ENCODE measurements at places on chromosomes 16 and 17.
A peak's percentile ranks its signal among the peaks of the same experiment; 100 is the strongest.

DNA sequence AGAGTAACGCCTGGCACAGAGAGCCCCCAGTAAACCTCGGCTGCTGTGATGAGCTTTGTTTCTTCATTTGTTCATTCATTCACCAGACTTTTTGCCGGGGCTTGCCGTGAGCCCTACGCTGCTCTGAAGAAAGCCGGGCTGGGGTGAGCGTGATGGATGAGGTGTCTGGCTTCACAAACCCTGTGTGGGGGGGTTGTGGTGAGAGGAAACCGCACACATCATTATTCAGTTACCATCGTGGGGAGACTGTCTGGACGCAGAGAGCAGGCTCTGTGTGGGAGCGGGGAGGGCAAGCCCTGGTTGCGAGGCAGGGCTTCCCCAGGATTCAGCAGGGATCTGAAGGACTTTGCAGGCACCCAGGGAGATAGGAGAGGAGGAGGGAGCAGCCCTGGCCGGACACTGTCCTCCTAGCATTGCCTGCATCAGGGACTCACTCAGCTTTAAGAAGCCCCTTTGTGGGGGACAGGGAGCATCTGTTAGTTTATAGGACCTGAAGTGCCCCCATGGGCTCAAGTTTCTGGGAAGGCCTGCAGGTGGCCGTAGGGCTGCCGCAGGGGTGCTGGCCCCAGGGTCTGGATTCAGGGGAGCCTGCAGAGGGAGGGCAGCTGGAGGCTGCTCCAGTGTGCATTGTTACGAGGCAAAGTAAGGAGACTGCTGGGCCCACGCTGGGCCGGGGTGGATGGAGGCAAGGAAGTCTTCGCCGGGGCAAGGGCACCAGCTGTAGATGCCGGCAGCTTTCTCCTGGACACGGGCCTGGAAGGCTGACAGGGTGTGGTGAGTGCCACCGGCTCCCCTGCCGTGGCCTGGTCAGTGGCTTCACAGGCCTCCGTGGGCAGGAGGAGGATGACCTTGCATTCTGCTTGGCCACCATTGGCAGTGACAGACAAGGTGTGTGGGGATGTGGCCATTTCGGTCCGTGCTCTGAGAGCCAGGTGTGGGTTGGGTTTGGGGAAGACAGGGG, 334.5 kb downstream of the SEC14L1 start:
- no peak for DNase-seq

GRCh38 chr16:71845639-71846430, at the start of gene ATXN1L:
ATXN1L (plus strand) TSS chr16:71845976; CDS start chr16:71849741, 3,765 bp downstream.
- DNase-seq = peak; percentile 100

DNA sequence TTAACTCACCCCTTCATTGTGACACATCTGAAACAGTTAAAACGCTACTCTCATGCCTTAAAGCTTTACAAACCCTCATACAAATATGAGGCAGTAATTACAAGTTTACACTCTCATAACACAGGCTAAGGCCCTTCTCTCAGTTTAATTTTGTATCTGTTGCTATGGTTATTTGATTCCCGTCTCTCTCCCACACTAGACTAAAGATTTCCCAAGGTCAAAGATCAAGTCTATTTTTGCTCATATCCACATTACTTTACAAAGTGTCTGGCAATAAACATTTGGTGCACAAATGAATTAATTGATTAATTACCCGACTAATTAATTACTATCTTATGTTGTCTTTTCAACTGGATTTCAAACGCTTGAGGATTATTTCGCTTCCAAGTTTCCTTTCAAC, 86.4 kb upstream of the MYOCD start:
- no peak for DNase-seq

GRCh38 chr16:84247844-84248243, 8.0 kb upstream of the KCNG4 start:
- DNase-seq = no peak

- DNase-seq = no peak
Observed at GRCh38 chr16:29825145-29826044, 5.1 kb downstream of the MVP start.

DNA sequence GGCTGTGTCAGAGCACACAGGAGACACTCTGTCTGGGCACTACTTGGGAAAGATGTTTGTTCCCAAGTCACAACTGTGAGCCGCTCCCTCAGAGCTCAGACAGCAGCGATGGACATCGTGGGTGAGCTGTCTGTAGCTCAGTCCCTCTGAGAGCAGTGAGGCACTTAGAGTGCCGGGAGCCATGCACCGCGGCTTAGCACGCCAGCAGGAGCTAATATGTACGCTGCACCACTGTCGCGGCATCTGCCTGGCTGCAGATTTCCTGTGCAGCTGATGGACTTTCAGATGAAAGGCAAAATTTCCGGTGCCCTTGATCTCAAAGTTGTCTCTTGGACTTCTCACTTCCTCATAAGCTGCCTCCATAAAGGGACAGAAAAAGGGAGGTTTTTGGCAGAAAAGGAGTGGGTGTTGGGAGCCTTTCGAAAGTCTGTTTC, 92.8 kb upstream of the ZNF469 start:
- no peak for DNase-seq

- DNase-seq = peak; percentile 81
Observed at GRCh38 chr16:89217388-89218191, at the start of gene ZNF778. ZNF778 (plus strand) TSS chr16:89217703; CDS start chr16:89221128, 3,425 bp downstream.

GRCh38 chr17:80028030-80028429, 7.6 kb downstream of the TBC1D16 start:
- DNase-seq = no peak

GRCh38 chr16:61858988-61859387, 177.2 kb downstream of the CDH8 start:
- DNase-seq = no peak

DNA sequence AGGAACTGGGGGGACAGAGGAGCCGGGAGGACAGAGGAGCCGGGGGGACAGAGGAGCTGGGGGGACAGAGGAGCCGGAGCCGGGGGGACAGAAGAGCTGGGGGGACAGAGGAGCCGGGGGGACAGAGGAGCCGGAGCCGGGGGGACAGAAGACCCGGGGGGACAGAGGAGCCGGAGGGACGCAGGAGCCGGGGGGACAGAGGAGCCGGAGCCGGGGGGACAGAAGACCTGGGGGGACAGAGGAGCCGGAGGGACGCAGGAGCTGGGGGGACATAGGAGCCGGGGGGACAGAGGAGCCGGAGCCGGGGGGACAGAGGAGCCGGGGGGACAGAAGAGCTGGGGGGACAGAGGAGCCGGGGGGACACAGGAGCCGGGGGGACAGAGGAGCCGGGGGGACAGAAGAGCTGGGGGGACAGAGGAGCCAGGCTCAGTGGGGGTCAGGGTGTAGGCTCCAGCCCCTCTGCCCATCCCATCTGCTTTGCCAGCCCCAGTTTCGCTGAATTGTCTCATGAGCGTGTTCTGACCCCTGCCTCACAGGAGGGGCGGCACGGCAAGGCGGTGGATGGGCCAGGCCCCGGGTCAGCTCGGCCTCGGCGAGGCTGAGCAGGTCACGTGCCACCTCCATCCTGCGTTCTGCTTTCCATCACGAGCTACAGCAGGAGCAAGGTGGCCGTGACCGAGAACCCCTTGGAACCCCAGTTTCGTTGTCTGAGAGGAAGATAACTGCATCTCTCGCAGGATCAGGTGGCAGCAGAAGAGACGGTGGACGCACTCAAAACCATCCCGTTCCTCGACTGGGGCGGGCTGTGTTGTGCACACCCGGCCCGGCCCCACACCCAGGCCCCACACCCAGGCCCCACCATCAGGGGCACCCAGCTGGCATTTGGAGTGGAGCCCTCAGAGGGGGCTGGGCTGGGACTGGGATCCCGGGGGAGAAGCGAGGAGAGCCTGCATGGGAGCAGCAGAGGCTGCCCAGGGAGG, 26.1 kb upstream of the CBFA2T3 start:
- DNase-seq = no peak

- DNase-seq = no peak
Observed at GRCh38 chr17:76149214-76149613, 8.2 kb upstream of the FOXJ1 start.

DNA sequence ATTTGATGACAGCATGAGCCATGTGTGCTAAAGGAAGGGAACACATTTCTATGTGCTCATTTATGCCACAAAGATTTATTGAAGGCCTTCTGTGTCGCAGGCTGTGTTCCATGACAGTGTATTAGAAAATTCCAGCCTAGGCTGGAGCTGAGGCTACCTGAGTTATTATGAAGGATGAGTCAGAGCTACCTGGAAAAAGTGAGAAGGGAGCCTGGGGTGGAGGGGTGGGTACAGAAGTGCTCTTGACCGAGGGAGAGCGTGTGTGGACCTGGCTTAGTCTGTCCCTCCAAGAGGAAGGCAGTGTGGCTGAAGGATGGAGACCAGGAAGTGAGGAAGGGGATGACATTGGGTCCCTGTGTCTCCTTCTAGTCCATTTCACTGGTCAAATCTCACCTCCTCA, 98.3 kb downstream of the N4BP1 start:
- DNase-seq = no peak

DNA sequence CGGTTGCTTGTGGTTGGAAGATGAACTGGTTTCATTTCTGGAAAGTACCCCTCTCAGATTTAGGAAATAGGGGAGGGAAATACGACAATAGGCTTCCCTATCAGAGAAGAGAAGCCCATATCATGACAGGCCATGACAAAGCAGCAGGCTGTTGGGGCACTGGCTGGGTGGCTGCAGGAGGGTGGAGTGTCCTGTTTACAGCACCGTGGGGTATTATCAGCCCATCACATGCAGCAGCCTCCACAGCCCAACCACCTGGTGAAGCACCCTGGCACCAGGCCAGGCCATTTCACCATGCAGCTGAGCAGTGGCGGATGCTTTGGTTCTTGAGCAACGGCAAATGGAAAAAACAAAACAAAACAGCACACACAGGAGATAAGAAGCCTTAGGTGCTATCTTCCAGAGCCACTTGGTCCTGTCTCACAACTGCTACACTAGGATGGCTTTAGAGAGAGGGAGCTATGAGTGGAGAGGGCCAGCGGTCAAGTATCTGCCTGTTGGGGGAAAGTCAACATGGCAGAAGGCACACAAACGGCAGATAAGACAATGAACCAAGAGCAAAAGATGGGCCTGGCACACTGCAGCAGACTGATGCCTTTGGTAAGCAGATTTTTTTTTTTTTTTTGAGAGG, 24.2 kb downstream of the FAM117A start:
- peak; percentile 94 for DNase-seq

GRCh38 chr17:58335779-58336455, 7.3 kb upstream of the TSPOAP1 start:
- no peak for DNase-seq

DNA sequence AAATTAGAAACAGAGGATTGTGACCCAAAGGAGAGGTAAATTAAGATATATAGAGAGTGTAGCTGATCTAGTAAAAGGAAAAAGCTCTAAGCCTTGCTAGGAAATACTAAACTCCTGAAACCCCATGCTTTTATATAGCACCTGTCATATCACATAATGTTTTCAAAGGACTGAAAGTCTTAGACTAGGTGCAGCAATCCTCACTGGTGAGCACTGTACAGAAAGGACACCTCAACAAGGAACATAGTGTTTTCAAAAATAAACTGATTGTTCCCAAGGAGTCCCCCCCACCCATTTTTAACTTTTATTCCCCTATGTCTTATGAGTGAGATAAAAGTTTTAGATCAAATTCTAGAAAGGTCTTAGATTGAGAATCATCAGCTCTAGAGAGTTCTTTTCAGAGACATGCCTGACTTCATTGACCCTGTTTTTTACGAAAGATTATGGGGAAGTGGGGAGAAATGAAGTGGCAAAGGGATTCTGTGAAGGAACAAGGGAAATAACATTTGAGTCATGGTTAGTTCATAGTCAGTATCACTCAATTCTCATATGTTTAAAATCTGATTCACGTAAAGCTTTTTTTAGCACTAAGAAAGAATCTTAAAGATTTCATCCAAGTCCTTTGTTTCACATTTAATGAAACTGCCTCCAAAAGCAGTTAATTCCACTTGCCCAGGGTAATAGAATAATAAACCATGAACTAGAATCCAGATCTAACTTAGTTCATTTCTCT, 166.4 kb downstream of the CYB561 start:
- no peak for DNase-seq

GRCh38 chr17:81399481-81400153, 4.4 kb downstream of the BAHCC1 start:
- no peak for DNase-seq

DNA sequence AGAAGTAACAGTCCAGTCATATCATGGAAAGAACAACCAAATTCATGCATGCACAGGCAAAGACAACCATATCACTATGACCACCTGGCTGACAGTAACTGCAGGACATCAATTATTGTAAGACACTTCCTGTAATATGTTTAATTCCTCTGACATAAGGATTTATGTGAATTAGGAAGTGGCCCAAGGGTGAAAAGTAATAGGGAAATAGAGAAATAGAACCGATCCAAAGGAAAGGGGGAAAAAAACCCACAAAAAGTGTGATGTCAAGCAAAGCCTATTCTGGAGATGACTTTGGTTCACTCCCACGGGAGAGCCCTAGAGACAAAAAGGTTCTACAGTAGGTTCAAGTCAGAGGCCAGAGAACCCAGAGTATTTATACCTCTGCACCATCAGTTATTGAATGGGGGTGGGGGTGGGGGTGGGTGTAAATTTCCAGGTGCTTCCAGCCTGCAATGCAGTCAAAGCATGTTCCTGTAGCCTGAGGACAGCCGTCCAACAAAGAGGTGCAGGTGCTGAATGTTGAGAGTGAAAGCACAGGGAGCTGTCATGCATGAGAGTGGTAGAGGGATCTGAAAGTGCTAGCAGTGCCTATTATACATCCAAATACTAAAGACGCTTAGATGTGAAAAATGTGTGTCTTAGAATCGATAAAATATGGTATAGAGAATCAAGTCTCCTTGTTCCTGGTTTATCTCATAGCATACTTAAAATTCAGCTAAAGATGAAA, 95.6 kb upstream of the HLF start:
- peak; percentile 22 for DNase-seq

DNA sequence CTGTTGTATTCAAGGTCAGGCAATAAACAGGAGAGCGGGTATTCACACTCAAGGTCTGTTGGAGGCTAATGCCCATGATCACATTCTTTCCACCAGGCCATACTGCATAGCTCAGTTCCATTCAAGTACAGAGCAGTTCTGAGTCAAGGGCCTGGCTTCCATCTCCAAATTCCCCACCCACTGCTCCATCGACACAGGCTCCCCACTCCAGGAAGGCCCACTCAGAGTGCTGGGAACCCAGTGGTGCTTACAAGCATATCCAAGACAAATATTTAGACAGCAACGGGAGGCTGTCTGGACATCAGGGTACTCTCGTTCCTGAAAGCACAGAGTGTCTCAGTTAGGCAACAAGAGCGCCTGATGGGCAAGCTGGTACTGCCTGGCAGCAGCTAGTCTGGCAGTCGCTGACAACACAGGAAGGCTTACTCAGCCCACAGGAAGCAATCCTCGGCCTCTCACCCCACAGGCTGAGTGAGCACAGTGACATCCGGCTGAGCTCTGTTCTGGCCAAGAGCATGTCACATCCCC, 40.9 kb downstream of the RFFL start:
- DNase-seq = no peak

GRCh38 chr17:13638855-13639458, 37.2 kb upstream of the HS3ST3A1 start:
- DNase-seq = no peak
